ENCODE measurements at places on chromosomes 6 and 20.

GRCh38 chr6:163375361-163375760, 39.2 kb upstream of the QKI start:
- peaks cover 17% of the 10 kb centered on the region for H3K4me1 ChIP-seq

- H3K27ac ChIP-seq = peak overlapping the region; percentile 92
- no peaks in the 10 kb centered on the region for H3K27me3 ChIP-seq
- no peaks in the 10 kb centered on the region for H3K36me3 ChIP-seq
- peak; percentile 29 for DNase-seq
- peaks cover 9% of the 10 kb centered on the region for H3K4me1 ChIP-seq
Measured at GRCh38 chr6:38391626-38392579, 247.8 kb downstream of the BTBD9 start.

DNA sequence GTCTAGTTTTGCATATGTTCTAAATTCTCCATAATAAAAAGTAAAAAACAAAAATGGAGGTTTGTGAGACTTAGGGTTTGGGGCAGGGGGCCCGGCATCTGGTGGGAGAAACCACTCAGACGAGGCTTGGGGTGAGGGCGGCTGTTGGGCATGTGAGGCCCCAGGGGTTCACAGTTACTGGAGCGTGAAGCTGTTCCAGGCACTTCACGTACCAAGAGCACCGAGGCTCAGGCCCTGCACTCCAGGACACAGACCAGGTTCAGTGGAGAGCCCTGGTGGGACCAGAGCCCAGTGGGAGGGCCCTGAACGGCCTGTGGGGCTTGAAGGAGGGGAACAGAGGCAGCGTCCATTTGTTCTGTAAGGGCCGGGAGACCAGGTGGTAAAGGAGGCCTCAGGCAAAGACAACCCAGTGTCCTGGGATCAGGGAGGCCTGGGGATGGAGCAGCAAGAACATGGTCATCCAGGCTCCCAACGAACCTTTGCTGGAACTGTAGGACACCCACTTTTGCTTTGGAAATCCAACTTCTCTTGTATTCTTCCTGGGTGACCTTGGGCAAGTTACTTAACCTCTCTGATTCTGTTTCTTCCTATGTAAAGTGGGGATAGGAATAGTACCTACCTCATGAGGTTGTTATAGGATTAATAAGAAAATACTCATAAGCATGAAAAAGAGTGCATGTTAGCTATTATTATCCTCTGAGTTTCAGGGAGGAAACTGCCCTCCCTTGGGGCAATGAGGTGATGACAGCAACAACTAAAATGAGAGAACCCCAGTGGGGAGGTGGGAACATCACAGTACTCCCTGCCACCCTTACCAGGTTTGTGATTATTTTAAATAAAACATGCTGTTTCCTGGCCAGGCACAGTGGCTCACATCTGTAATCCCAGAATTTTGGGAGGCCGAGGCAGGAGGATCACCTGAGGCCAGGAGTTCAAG, 1.1 kb upstream of the FGD2 start:
- no peak overlapping the region for H3K4me3 ChIP-seq
- H3K27ac ChIP-seq = no peak overlapping the region
- peaks cover 12% of the 10 kb centered on the region for H3K27me3 ChIP-seq
- DNase-seq = no peak
- no peaks in the 10 kb centered on the region for H3K4me1 ChIP-seq
- H3K36me3 ChIP-seq = no peaks in the 10 kb centered on the region

- H3K36me3 ChIP-seq = peaks cover 4% of the 10 kb centered on the region
- DNase-seq = no peak
- peaks cover 7% of the 10 kb centered on the region for H3K4me1 ChIP-seq
- H3K27me3 ChIP-seq = no peaks in the 10 kb centered on the region
Measured at GRCh38 chr6:7901780-7902179, 8.8 kb downstream of the TXNDC5 start.

Data from glutamatergic neuron (in vitro differentiated cells).